NCI-H187 treated with DMSO at 0.1 percent for 48 hours (cell line): ENCODE measurements at places on chromosomes 13 and 19.

GRCh38 chr13:84315527-84315926, 433.3 kb upstream of the SLITRK1 start:
- DNase-seq, result no peak

DNA sequence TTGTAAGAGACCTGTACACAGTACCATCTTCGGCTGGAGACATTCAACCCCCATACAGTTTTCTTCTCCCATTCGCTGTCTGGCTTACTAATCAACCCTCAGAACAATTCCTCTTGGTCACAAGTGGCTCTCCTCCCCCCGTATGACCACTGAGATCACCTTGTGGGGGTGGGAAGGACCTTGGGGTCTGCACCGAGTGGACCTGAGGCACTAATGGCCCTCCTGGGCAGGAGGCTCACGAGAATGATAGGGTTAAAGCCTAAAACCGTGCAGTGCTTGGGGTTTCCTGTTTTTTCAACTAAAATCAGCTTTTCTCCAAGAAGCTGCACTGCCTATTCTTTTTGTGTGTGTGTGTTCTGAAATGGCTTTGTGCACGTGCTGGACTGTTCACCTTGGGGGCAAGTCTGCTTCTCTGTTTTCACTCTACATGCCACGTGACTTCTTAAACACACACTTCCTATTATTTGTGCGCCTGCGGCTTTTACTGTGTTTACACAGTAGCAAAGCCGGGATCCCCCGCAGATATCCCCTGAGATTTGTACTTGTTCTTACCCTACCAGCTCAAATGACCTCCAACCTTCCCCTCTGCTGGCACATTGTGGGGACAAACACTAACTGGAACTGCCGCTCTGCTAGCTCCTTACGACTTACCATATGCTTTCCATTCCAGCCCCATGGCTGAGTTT, 12.3 kb downstream of the RBM26 start:
- peak; percentile 94 for DNase-seq

GRCh38 chr13:46521486-46521885, 31.5 kb upstream of the LRCH1 start:
- no peak for DNase-seq

DNA sequence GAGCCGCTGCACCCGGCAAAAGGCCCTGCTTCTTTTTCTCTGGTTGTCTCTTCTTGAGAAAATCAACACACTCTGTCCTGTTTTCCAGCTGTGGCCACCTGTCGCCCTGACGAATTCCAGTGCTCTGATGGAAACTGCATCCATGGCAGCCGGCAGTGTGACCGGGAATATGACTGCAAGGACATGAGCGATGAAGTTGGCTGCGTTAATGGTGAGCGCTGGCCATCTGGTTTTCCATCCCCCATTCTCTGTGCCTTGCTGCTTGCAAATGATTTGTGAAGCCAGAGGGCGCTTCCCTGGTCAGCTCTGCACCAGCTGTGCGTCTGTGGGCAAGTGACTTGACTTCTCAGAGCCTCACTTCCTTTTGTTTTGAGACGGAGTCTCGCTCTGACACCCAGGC, 17.2 kb downstream of the LDLR start:
- DNase-seq, result no peak

GRCh38 chr19:43595605-43595998, 332 bp downstream of the IRGQ start:
- no peak for DNase-seq

DNA sequence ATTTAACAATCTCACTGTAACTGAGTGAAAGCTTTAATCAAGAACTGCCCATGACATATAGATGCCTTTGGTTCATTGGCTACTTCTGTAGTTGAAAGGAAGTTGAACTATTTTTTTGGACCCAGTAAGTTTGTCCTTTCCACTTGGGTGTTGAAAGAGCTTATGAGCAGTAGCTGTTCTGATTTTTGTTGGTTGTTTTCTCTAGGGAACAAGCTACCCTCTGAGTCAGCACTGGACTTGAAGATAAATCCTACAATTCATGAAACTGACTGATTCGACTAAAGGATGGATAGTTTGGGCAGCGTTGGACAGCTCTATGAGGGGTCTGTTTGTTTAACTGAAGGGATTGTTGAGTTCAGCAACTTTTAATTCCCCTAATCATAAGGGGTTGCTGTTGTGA, 101.0 kb downstream of the PAN3 start:
- DNase-seq, result no peak

DNA sequence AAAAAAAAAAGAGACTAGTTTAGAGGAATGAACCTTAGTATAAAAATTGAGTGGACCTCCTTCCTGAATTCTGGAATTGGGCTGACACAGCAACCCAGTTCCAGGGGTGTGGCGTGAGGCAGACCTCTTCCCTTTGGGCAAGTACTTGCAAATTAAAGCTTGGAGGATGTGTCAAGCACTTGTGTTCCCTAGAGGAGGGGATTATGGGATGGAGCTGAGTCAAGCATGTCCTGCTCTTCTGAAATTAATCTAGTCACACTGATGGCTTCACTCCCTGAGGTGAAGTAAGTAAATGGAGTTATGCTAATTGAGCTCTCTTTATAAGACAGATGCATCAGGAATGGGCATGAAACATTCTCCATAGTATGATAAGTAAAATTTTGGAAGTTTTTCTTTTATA, 107.7 kb upstream of the HTR2A start:
- no peak for DNase-seq

- no peak for DNase-seq
Observed at GRCh38 chr19:43779820-43780219, 953 bp downstream of the KCNN4 start.

DNA sequence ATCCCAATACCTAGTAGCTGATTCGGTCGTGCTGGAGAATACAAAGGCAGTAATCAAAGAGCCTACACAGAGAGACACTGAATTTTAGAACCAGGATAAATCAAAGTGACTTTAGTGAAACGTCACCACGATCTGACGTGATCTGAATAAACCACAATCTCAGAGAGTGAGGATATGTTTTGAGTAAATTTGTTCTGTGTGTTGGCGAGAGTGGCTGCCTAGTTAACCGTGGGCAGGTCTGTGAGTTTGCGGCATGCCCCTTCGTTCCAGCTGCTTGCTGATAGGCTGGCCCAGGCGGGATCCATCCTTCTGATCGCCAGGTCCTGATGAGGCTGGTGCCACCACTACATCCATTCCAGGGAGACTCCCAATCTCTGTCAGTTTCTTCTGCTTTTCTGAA, 40.4 kb downstream of the LRCH1 start:
- DNase-seq, result no peak

GRCh38 chr19:40266119-40266518, 19.0 kb downstream of the AKT2 start:
- DNase-seq, result no peak

DNA sequence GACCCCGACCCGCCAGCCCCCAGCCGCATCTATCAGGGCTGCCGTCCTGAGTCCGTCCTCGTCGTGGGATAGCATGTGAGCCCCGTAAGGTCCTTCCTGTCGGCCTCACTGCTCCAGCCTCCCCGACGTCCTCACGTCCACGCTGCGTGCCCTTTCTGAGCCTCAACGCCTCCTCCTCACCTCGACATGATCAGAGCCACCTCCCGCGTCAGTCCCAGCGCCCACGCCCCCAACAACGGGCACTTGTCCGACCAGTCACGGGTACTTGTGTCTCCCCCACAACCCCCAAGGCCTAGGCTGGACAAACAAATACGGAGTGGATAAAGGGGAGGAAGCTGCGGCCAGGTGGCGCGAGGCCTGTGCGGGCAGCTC, 665 bp downstream of the ZNF497 start:
- no peak for DNase-seq

GRCh38 chr13:32949820-32950219, 66.4 kb upstream of the KL start:
- no peak for DNase-seq

DNA sequence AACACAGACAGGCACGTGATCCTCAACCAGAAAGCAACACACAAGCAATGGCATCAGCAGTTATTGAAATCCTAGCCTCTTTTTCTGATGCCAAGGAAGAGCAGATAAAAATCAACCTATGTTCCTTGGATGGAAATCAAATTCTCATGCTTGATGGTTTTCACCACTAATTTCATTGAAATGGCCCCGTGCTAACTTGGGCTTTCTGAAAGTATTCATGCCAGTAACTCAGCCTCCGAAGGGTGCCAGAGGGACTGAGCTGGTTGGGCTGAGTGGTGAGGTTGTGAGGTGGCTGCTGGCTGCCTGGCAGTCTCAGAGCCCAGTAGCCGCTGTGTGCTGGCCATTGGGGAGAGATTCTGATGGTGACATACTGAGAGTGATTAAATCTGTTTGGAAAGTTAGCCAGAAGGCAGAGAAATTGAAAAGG, 309.3 kb downstream of the DCT start:
- DNase-seq, result no peak

- DNase-seq, result no peak
Observed at GRCh38 chr19:1355568-1356507, 27.9 kb upstream of the NDUFS7 start.

- DNase-seq, result no peak
Observed at GRCh38 chr19:35049456-35049855, 7.9 kb downstream of the HPN start.

DNA sequence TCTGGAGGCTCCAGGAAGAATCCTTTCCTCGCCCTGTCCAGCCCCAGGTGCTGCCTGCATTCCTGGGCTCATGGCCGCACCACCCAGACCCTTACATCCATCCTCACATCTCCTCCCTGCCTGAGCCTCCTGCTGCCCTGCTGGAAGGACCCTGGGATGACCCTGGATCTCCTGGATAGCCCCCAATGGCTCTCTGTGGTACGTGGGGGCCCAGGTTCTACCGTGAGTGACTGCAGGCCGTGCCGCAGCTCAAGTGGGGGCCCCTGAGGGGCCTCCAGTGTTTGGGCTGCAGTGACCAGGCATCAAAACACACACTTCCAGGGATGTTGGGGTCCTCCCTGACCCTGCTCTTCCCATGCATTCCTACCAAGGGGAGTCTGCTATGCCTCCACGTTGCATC, 8.3 kb upstream of the MCF2L start:
- no peak for DNase-seq

DNA sequence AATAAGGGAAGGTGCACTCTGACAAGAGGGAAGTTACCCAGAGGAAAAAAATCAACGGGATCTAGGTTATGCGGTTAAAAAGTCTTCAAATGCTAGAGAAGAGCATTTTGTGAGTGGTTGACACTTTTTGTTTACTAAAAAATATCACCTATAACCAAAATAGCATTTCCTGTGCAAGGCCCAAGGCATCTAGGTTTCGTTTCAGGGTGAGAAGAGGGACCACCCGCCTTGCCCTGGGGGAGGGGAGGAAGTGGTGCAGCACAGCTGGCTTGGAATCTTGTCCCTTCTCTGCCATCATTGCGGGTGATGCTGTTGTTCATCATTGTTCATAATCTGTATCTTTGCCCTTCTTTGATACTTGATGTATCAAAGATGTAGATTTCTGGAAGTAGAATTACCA, 80.6 kb downstream of the NUFIP1 start:
- DNase-seq, result no peak

DNA sequence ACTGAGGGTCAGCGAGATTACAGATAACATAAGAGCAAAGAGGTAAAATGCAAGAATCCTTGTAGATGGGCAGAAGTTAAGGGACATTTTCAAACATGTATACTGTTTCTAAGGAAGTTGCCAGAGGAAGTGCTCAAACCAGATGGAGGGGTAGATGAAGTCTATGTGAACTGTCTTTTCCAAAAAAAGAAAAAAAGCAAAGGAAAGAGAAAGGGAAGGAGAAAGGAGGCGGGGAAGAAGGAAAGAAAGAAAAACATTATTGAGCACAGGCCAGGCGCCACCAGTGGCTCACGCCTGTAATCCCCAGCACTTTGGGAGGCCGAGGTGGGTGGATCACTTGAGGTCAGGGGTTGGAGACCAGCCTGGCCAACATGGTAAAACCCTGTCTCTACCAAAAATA, 5.3 kb downstream of the DMAC2 start:
- DNase-seq, result no peak

DNA sequence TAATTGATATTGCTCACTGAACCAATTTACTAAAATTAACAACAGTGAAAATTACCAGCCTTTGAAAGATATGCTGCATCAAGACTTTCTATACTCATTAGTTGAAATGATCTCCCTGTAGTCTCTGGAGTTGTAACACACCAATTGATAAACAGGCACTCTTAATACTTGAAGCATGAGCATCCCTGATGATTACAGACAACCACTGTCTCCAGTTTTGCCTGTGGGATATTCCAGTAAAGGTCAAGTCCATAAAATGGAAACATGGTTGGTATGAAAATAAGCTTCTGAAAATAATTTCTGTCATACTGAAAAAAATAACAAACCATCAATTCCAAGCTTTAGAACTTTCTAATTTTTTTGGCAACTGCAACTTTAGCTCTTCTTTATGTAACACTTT, 405.8 kb downstream of the SPRY2 start:
- no peak for DNase-seq

DNA sequence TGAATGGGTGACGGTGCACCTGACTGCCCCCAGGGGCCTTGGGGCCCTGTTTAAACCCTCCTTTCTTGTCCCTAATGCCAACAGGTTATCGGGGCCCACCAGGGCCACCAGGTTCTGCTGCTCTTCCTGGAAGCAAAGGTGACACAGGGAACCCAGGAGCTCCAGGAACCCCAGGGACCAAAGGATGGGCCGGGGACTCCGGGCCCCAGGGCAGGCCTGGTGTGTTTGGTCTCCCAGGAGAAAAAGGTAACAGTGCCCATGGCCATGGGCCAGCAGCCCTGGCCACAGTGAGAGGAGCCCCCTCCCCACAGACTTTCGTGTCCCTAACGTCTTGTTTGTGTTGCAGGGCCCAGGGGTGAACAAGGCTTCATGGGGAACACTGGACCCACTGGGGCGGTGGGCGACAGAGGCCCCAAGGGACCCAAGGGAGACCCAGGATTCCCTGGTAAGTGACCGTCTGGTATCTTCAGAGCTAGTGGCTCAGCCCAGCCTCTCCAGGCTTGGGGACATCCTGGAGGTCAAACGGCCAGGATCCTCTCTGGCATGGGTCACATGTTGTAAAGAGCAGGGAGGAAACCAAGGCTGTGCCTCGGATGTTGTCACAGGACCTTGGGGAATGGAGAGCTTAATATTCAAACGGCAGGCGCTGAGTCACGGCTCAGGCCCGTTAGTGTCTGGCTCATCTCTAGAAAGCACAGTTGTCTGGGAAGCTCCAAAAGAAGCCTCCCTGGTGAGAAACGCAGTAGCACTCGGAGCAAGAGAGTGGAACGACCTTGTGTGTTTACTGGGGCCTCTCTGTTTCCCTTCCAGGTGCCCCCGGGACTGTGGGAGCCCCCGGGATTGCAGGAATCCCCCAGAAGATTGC, 58.3 kb downstream of the RAB20 start:
- no peak for DNase-seq

DNA sequence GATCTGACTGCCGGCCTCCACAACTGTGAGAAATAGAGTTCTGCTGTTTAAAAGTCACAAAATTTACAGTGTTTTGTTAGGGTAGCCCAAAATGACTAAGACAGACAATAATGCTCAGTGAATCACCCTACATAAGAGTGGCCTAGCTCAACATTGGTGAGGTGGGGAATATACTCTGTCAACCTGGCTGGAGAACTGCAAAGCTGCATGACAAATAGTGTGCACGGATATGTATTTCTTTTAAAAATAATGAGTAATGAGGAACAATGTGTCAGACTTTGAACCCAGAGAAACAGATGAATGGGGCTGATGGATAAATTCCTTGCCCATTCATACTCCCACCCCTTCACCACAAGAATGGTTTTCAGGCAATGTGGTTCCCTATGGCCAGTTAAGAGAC, 372.4 kb downstream of the SUCLA2 start:
- DNase-seq, result no peak

- no peak for DNase-seq
Observed at GRCh38 chr19:33396701-33397535, 23.4 kb downstream of the CEBPG start.

- DNase-seq, result peak; percentile 33
Observed at GRCh38 chr19:46542428-46543230, 47.0 kb upstream of the PNMA8B start.

- DNase-seq, result no peak
Observed at GRCh38 chr13:31433207-31433606, 233.4 kb downstream of the B3GLCT start.
